Brain pericyte (primary cell): ENCODE measurements at places on chromosomes 13 and 19.
A peak's percentile ranks its signal among the peaks of the same experiment; 100 is the strongest.

DNA sequence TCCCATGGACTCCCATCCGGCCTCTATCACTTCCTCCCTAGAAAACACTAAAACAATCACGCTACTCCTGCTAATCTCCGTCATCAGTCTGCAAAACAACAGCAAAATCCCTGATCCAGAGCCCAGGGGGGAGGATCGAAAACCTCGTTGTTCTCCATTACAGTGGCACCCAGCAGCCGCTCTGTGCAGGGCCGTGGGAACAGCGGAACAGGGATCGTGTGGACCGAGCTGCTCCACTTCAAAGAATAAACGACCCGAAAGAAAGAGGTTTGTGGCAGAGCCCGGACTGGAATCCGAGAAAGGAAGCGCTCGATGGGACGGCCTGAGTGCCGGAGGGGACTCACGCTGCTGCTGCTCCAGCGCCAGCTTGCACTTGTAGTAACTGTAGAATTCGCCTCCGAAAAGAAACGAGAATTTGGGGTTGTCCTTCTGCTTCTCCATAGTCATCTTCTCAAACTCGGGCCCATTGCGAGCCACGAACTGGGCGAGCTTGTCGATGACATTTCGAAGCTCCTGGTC lies 652 bp downstream of the CHERP start:
- no peak for DNase-seq

- no peak for DNase-seq
Measured at GRCh38 chr19:38793177-38793576, 4.2 kb downstream of the LGALS7B start.

GRCh38 chr19:50162988-50163387 lies at the start of gene IZUMO2:
IZUMO2 (minus strand) TSS chr19:50163281; CDS start chr19:50163194, 87 bp downstream.
- DNase-seq, result no peak

GRCh38 chr13:112648101-112648500 lies 41.7 kb upstream of the ATP11A start:
- DNase-seq, result no peak

DNA sequence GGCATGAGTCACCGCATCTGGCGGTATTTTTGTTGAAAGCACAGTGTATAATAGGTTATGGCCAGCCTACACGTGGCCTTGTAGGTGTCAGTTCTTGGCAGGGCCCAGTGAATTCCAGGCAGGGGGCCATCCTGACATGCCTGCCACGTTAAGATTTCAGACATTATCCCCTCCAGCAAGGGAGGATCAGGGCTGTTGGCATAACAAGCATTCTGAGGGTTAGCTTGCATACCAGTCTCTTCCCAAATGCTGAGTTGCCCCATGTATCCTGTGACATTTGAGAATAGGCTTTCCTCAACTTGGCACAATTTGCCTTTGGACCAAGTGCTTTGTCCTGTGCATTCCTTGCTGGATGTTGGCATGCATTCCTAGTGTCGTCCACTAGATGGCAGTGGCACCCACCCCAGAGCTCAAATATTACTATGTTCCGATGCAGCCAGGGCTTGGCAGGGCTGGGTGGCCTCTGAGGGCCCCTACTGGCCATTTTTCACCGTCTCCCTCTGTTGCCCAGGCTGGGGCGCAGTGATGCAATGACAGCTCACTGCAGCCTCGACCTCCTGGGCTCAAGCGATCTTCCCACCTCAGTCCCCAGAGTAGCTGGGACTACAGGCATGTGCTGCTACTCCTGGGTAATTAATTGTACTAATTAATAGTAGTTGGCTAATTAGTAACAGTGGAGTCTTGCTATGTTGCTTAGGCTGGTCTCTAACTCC lies 31.2 kb downstream of the NLRP12 start:
- peak; percentile 34 for DNase-seq

DNA sequence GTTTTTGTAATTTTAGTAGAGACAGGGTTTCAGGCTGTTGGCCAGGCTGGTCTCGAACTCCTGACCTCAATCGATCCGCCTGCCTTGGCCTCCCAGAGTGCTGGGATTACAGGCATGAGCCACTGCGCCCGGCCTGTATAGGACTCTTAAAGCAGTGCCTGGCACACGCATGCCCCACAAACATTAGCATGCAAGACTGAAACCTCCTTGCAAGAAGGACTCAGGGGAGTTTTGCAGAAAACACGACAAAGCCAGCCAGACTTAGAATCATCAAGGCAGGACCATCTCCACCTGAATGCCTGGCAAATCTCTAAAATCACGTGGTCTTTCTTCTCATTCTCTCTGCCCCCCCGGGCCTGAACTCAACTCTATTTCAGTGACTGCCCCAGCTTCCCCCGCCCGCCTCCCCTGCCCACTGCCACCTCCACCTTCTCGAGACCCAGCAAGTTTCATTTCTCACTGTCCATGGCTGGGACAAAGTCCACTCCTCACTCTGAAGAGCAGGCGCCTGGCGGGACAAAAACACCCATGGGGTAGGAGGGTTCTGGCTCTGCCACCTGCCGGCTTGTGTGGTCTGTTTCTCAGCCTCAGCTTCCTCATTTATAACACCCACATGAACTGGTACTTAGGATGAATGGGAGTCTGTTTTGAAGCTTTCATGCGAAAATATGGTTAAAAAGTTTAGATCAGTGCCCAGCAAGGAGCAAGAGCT lies 2.4 kb downstream of the TICAM1 start:
- DNase-seq, result no peak

- DNase-seq, result no peak
Measured at GRCh38 chr13:30480292-30480950, 14.7 kb upstream of the HMGB1 start.

DNA sequence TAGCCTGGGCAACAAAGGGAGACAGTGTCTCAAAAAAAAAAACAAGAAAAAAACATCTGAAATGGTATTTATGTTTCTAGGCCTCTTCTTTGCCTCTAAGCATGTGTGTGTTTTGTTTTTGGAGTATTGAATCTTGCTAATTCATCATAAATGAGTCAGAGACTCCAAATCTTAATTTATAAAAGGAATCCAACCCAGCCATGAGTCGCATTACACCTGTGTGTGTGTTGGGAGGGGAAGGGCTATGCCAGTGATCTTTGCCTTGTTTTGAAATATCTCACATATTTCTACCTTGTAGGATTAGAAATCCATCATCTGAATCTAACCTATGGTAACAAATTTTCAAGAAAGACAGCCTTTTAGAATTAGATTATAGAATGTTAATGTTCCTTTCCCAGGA lies 4.0 kb downstream of the ZNF331 start:
- no peak for DNase-seq

GRCh38 chr13:94309576-94309975 lies 169.9 kb downstream of the DCT start:
- DNase-seq, result no peak

- no peak for DNase-seq
Measured at GRCh38 chr13:79227418-79227817, 178.6 kb downstream of the RBM26 start.

- DNase-seq, result no peak
Measured at GRCh38 chr13:24709186-24709913, 29.1 kb downstream of the ATP12A start.

GRCh38 chr13:108681986-108682575 lies 52.7 kb downstream of the MYO16 start:
- DNase-seq, result no peak

GRCh38 chr19:13149628-13150186 lies 468 bp downstream of the STX10 start:
- DNase-seq, result no peak

- no peak for DNase-seq
Measured at GRCh38 chr13:114097212-114097892, 35.1 kb downstream of the RASA3 start.

GRCh38 chr13:110575322-110576069 lies 14.0 kb upstream of the RAB20 start:
- no peak for DNase-seq

DNA sequence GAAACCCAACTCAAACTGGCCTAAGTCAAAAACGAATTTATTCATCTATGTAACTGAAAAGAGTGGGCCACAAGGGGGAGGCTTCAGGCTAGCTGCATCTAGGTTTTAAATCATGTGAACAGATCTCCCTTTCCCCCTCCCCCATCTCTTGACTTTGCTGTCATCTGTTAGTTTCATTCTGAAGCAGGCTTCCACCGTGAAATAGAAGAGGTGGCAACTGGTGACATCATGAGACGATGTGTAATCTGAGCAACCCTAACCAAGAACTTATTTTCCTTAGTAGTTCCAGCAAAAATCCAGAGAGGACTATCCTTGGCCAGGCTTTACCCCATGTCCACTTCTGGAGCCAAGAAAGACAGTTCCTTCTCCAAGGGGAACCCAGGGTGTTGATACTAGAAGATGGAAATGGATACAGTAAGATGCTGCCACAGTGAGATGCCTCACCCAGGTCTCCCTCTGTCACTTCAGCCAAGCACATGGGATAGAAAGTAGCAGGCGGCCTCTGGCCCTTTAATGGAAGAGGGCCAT lies 9.4 kb downstream of the SAMD4B start:
- no peak for DNase-seq

GRCh38 chr19:41278478-41278877 lies 14.3 kb downstream of the HNRNPUL1 start:
- DNase-seq, result no peak

DNA sequence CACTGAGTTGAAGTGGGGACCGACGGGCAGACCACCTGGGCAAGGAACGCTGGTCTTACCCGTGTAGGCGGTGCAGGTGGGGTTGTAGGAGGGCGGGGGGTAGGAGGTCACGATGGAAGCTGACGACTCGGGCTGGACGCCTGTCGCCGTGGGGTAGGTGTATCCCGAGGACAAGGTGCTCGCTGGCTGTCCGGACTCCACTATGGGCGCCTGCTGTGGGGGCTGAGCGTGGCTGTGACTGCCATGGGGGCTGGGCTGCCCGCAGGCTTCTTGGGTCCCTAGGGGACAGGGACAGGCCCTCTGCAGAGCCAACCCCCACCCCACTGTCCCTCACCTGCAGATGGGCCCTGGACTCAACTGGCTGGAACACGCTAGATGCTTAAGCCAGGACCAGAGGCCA lies 37.2 kb downstream of the ZFR2 start:
- DNase-seq, result no peak

DNA sequence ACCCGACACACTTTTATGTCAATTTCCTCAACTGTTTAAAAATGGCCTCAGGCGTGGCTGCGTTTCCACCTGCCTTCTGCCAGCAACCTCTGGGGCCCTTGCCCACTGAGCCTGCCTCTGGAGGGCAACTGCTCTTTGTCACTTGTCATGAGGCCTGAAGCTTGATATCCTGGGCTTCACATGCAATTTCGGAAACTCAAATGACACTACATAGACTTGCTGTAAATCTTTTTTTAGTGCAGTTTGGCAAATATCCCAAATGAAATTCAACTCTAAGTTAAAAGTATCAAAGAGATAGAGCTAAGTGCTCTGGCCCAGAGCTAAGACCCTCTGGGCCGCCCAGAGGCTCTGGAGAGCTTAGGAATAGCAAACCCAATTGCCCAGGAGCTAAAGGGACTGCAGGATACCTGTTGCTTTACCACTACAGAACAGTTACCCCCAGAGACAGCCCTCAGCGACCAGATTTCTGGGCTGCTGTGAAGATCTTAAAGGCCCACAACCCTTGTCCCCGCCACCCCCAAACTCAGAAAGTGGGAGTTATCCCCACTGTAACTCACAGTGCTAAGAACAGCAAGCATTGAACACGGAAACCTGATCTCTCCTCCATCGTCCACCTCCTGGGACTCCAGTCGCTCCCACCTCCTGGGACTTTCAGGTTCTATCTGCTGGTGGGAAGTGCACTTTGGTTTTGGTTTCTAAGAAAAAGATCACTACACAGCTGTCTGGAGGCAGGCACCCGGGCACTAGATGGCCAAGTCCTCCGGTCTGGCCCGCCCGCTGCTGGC lies 19.4 kb downstream of the GJA3 start:
- DNase-seq, result no peak

GRCh38 chr19:44984005-44984404 lies 17.3 kb upstream of the RELB start:
- DNase-seq, result no peak

- no peak for DNase-seq
Measured at GRCh38 chr13:55000043-55000442, 1971.4 kb downstream of the OLFM4 start.

- no peak for DNase-seq
Measured at GRCh38 chr13:91868351-91868750, 469.9 kb downstream of the GPC5 start.

- DNase-seq, result no peak
Measured at GRCh38 chr13:77516342-77516789, 19.1 kb upstream of the SCEL start.

GRCh38 chr19:19319732-19320360 lies 463 bp downstream of the SUGP1 start:
- DNase-seq, result no peak

GRCh38 chr19:13190781-13191540 lies 40.8 kb downstream of the IER2 start:
- no peak for DNase-seq

DNA sequence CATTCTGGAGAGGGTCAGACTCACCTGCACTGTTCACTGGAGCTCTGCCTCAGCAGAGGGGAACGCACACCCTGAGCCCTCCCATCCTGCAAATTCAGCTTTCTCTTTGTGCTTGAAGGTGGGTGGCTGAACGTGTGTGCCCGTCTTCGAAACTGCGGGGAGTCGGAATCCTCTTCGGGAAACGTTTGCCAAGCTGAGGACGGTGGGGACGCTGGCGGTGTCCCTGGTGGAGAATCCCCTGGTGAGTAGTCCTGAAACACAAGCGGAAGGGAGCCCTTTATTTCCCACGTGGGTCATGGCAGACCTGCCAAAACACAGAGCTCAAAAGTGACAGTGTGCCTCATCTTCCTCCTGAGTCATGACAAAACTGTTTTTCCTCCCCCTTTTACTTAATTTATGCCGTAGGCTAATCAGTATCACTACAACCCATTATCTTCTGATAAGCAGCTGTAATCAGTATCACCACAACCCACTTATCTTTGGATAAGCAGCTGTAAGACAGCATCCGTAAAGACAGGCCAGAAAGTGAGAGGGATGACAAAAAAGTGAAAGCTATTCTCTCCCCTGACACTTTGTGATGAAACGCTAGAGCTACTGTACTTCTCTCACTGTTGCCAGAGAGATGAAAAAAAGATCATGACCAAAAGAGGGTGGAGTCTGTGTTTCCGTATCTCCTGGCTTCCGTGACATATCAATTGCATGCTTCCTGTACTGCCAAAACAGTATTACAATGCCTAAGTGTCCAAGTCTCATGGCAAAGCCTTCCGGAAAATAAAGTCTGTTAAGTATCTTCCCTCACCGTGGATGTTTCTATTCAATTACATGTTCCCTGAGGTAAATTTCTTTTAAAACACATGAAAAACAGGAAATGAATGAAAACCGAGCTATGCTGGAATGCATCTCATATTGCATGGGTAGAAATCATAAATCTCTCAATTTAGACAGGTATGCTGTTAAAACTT lies 155.5 kb downstream of the TBC1D4 start:
- no peak for DNase-seq

GRCh38 chr19:48992581-48993174 lies 431 bp downstream of the GYS1 start:
- no peak for DNase-seq

DNA sequence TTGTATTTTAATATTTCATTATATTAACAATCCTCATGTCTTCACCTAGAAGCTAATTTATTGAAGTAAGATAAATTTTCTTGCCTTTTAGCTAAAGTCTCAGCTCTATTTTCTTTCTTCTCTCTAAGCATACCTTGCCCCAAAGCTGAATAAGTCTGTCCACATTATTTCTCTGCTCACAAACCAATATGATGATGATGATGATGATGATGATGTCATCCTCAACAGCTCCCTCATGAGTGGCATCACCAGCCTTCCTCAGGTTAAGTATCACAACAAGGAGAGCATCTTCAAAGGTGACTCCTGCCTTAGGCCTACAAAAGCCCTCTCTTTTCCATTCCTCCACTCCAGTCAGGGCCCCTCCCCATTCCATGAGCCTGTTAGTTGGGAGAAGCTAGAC lies 31.9 kb upstream of the ATP12A start:
- no peak for DNase-seq

GRCh38 chr13:26074706-26075105 lies 22.9 kb upstream of the SHISA2 start:
- no peak for DNase-seq
